ENCODE measurements at places on chromosomes 2 and 18.

GRCh38 chr2:30139131-30139870 lies 7.5 kb upstream of the YPEL5 start:
- H3K4me1 ChIP-seq = no peaks in the 10 kb centered on the region
- no peaks in the 10 kb centered on the region for H3K27me3 ChIP-seq
- H3K36me3 ChIP-seq = no peaks in the 10 kb centered on the region
- no peak for DNase-seq
- H3K27ac ChIP-seq = no peak overlapping the region

DNA sequence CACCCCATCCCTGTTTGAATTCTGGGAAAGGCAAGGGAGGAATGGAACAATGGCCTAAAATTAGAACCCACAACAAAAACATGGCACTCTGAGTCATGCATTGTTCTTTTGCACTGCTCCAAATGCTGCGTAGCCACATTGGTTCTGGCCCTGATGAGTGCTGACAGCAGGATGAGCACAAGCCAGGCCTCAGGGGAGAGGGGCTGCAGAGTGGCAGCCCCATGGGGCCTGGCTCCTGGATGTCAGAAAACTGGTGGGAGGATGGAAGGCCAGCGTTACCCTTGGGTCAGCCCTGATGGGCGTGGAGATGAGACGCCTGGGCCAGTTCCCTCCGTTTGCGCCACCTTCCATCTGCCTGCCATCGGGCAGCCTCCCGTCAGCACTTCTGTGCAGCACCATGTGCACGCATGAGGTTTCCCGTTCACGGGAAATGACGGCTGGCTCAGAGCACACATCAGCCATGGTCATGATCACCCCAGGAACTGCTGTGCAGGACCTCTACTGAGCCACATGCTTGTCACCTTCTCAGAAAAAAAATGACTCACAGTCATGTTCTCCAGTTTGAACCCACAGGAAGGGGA lies 65.6 kb downstream of the CYP26B1 start:
- no peak overlapping the region for H3K27ac ChIP-seq
- H3K4me3 ChIP-seq = no peak overlapping the region
- no peaks in the 10 kb centered on the region for H3K4me1 ChIP-seq
- no peaks in the 10 kb centered on the region for H3K27me3 ChIP-seq
- H3K36me3 ChIP-seq = no peaks in the 10 kb centered on the region

GRCh38 chr2:170817093-170818035 lies 677 bp downstream of the GAD1 start:
- H3K4me3 ChIP-seq = peak overlapping the region; percentile 52
- H3K36me3 ChIP-seq = no peaks in the 10 kb centered on the region
- peak; percentile 36 for DNase-seq
- no peak overlapping the region for H3K27ac ChIP-seq
- H3K4me1 ChIP-seq = peaks cover 32% of the 10 kb centered on the region

DNA sequence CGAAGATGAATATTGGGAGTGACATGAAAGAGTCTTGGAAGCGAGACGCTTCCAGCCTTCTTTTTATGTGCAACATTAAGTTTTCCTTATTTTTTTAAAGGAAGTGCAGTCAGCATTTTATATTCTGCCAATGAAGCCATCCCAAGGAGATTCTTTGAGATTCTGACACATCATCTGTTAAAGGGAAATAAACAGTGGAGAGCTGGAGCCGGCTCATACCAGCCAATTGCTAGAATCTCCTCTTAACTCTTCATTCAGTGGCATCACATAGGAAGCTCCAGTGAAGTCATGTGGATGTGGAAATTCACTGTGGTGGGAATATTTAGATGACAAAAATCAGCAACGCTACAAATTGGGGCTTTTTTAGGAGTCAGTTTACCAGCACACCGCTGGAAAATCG lies 23.7 kb upstream of the GPR39 start:
- H3K4me3 ChIP-seq = no peak overlapping the region
- H3K4me1 ChIP-seq = no peaks in the 10 kb centered on the region
- no peak overlapping the region for H3K27ac ChIP-seq
- H3K27me3 ChIP-seq = no peaks in the 10 kb centered on the region

DNA sequence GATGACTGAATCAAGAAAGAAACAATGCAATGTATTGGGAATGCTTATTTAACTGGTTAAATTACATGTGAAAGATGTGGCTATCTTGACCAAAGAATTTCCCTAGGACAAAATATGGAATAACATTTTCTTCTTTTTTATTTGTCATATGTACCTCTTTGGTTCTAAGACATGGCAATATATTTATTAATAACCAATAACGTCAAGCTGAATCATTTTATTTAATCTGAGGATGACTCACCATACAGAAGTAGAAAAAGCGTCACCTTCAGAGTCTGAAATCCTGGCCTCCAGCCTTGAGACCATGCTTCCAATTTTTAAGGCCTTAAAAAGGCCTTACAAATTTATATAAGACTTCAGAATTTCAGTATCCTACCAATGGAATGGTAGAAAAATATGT lies 1464.9 kb downstream of the SUCLG1 start:
- no peak overlapping the region for H3K4me3 ChIP-seq
- no peaks in the 10 kb centered on the region for H3K27me3 ChIP-seq
- DNase-seq = no peak

GRCh38 chr2:18413676-18414396 lies 146.6 kb downstream of the RDH14 start:
- H3K36me3 ChIP-seq = no peaks in the 10 kb centered on the region
- no peak overlapping the region for H3K27ac ChIP-seq
- no peaks in the 10 kb centered on the region for H3K4me1 ChIP-seq
- H3K27me3 ChIP-seq = no peaks in the 10 kb centered on the region

Data from trophoblast cell (in vitro differentiated cells and primary cell).